ENCODE measurements at places on chromosomes 11 and 22.

DNA sequence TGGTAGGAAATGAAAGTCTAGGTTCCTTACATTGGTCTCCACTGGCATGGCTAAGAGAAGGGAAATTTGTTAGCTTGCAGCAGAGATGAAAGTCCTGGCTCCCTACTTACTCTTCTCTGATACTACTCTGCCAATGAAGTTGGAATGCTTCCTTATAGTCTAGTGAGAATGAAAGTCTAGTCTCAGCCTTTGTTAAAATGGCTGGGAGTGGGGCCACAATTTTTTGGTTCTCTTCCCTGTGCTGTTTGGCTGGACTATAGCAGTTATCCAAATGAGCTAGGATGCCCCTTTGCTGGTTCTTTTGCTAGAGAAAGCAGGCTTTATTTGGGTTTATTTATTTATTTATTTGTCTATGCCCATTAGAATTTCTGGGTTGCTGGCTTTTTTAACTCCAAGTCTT, 414.3 kb downstream of the AASDHPPT start:
- DNase-seq: no peak

- DNase-seq: no peak
Measured at GRCh38 chr11:48041877-48042695, 61.7 kb downstream of the PTPRJ start.

DNA sequence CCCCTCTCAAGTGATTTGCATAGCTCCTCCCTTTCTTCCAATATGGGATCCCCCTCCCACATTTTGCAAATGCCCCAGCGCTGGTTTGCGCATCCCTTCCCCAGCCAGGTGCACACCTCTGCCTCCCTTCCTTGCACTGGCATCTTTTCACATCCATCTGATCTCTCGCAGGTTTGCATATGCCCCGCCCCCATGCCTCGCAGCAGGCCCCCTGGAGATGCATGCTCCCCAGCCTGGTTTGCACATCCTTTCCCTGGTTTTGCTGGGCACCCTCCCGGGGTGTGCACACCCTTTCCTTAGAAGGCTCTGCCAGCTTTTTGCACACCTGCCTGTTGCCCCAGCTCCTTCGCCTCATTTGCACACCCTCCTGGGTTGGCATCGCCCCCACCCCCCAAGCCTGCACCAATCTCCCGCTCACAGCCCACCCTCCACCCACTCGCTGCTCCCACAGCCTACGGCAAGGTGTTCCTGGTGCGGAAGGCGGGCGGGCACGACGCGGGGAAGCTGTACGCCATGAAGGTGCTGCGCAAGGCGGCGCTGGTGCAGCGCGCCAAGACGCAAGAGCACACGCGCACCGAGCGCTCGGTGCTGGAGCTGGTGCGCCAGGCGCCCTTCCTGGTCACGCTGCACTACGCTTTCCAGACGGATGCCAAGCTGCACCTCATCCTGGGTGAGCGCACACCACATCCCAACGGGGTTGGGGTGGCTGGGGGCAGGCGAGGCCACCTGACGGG, 917 bp downstream of the RPS6KA4 start:
- DNase-seq: no peak

- no peak for DNase-seq
Measured at GRCh38 chr11:17803754-17804334, 69.3 kb downstream of the KCNC1 start.

DNA sequence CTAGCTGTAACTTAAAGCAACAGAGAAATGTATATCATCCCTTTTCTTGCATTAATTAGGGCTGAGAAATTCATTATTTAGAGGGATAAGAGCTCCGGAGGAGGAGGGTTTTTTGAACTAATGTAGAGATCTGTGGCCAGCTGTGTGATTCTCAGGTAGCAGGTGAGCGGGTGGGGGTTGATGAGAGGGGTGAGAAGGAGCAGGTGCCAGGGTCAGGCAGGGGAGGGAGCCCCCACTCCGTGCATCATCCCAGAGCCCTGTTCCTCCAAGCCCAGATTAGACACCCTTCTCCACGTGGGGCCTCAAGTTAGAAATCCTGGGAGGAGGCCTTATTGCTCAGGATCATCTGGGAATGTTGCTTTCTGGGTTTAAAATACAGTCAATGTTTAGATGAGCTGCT, 24.9 kb downstream of the ZBTB16 start:
- no peak for DNase-seq

- DNase-seq: no peak
Measured at GRCh38 chr11:79940974-79941735, 500.3 kb upstream of the TENM4 start.

GRCh38 chr11:107908211-107908610, 20.0 kb upstream of the RAB39A start:
- no peak for DNase-seq

- DNase-seq: no peak
Measured at GRCh38 chr22:32411402-32411801, 645 bp downstream of the RTCB start.

- DNase-seq: no peak
Measured at GRCh38 chr22:24049978-24050377, 38.9 kb downstream of the CABIN1 start.

- no peak for DNase-seq
Measured at GRCh38 chr11:77203901-77204753, 76.1 kb downstream of the MYO7A start.

GRCh38 chr11:111718436-111718835, 47.8 kb downstream of the PPP2R1B start:
- DNase-seq: no peak

GRCh38 chr11:11078344-11079086, 220.7 kb upstream of the ZBED5 start:
- DNase-seq: no peak

DNA sequence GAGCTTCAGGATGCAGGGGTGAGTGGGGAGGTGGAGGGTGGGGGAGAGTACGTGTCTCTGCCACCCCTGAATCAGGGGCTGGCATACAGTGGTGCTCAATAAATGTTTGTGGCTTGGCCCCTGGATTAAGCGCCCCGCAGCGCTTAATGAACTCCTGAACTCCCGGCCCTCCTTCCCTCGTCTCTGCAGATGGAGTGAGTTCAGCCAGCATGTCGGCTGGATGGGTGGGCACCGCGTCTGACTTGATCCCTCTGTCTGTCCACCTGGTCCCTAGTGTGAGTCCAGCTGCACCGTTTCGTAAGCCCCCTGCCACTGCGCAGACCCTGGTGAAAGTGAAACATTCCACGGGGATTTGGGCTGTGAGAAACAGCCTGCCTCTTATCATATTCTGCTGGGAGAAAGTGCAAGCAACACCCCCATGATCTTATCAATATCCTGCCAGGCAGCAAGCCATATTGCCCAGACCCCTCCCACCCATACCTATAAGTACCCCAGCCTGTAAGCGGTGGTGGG, 12.0 kb upstream of the MRGPRD start:
- no peak for DNase-seq

GRCh38 chr11:85913513-85913912, 58.3 kb downstream of the CCDC83 start:
- no peak for DNase-seq

DNA sequence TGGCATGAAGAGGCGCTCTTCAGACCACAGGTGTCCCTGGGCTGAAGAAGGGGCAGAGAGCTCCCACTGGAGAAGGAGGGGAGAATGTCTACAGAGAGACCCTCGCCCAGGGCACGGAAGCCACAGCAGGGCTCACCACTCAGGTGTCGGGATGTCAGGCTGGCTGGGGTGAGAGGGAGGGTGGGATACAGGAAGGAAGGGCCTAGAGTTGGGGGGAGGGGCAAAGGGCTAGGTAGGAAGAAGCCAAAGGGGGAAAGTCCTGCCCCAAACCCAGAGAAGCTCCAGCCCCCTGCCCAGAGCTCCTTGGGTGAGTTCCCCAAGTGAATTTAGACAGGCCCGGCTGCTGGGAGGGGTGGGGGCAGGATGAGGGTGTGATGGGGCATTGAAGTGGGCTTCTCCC, 232.0 kb downstream of the CEP164 start:
- DNase-seq: no peak

DNA sequence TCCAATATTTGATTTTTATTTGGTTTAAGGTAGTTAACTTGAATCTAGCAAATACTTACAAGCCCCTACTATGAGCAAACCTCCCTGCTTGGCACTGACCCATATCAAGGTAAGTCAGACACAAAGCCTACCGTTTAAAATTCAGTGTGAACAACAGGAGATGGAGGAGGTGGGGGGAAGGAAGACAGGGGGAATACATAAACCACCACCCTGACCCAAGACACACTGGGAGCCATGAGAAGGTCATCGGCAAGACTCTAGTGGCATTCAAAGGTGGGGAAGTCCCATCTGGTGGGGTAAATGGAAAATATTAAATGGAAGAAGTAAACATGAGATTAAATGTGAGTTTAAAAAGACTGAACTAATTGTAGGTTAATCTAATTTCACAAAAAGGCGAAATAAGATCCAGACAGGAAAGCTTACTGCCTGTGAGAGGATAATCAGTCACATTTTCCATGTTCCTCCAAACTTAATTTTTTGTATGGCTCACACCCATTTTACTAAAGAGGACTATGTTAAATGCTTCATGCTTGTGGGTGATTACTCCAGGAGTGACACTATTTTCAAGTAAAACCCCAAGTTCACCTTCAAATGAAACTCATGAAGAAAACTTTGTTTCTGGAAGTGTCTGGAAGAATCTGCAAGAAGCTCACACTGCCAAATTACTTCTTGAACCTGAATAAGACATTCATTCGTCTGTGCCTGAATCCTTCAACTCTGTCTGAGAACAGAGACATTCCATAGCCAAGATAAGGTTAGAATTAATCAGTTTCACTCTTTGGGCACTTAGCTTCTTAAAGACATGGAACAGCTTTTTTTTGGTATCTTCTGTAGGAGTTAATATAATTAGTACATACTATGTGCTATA, 51.7 kb downstream of the PITPNB start:
- DNase-seq: no peak

DNA sequence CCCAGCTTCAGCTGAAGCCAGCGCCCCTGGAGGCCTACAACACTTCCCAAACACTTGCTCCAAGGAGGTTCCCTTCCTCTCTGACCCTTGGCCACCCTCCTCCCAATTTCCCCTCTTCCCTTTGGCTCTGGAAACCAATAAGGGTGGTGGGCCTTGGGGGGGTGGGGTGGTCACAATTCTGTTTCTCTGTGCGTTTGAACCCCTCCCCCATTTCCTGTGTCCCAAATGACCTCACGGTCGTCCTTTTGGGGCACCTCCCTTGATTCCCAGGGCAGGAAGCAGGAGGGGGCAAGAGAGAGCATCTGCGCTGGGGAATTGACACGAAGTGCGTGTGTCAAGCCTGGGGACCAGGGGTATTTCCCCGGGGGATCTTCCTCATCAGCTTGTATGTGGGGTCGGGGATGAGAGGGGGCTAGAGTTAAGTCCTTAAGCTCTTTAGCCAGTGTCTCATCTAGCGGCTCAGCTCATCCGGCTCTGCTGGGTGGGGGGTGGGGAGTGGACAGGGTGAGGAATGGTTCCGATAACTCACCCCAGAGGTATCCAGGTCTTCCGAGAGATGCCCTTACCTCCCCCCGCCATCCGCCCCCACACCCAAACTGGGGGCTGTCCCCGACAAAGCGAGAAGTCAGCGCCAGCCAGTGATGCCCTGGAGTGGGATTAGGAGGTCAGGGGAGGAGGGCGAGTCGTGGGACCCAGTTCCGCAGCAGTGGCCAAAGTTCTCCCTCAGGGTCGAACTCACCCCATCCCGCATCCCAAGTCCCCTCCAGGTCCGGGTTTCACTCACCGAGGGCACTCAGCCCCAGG, 587 bp downstream of the ESAM start:
- DNase-seq: no peak

- no peak for DNase-seq
Measured at GRCh38 chr11:69644071-69644961, 3.4 kb downstream of the CCND1 start.

DNA sequence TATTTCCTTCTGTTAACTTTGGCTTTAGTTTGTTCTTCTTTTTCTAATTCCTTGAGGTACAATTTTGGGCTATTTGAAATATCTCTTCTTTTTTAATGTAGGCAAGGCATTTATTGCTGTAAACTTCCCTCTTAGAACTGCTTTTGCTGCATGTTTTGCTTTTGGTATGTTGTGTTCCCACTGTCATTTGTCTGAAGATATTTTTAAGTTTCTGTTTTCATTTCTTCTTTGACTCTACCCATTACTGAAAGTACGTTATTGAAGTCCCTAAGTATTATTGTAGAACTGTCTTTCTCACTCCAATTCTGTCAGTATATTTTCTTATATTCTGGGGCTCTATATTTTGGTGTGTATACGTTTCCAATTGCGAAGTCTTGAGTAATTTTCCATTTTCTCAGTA, 77.9 kb downstream of the KCNQ1OT1 start:
- no peak for DNase-seq

DNA sequence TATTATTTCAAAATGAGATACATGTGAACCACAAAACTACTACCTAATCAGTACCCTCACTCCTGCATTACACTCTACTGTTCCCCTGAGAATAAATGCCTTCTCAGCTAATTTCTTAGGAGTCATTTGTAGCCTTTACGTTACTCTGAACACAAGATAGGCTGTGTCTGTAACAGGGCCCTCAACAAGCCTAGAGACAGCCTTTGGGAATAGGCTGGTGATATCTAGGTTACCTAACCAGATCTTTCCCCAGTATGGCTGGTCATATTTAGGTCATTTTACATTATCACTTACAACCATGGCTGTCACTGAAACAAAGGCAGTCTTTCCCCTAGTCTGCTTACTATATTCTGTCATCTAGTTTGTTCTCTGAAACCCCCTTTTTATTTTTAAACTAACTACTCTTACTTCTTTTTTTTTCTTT, 14.2 kb downstream of the ATM start:
- no peak for DNase-seq

GRCh38 chr11:94175535-94175934, 46.9 kb downstream of the PANX1 start:
- DNase-seq: no peak

GRCh38 chr11:10844356-10844755, 13.5 kb downstream of the ZBED5 start:
- no peak for DNase-seq

DNA sequence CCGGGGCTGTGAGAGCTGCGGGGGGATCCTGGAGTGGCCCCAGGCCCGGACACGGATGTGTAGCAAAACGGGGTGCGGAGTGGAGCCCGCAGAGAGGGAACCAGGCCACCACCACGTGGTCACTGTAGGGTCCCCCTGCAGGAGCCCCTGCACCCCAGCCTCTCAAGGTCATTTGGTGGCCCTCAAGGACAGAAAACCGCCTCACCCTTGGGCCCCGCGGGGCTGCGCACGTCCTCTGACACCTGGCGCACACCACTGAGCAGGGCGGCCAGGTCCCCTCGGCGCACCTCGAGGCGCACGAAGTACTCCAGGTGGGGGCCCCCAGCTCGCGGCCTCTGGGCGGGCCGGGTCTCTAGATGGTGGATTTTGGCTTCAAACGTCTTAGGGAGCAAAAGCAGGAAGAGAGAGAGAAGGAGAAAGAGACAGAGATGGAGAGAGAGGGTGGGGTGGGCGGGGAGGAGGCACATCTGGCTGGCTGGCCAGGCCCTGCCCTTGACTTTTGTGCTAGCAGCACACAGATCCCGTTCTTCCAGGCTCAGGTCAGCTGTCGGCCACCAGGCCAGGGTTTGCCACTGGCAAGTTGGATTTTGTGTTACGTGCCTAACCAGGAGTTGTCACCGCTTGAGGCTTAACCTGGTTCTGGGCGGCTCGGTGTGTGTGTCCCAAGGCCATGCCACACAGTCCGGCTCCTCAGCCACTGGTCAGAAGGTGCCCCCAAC, 3.2 kb downstream of the TH start:
- DNase-seq: no peak
